ENCODE measurements at places on chromosomes 4 and X. TPM values are rescaled to one million over a fixed set of nuclear protein-coding genes. Genes with fewer than 3 reads are reported as not detected.

SPACA5 gene
- not detected for total RNA-seq

DNA sequence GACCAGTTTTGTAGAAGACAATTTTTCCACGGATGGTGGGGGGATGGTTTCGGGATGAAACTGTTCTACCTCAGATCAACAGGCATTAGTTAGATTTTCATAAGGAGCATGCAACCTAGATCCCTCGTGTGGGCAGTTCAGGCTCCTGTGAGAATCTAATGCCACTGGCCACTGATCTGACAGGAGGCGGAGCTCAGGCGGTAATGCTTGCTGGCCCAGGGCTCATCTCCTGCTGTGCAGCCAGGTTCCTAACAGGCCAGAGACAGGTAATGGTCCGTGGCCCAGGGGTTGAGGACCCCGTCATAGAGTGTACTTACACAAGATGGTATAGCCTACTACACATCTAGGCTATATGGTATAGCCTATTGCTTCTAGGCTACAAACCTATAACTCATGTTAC is 7.0 kb downstream of the TEX11 start:
- DNase-seq, result no peak

- no peak for DNase-seq
Observed at GRCh38 chr4:29817961-29818360, 902.2 kb upstream of the PCDH7 start.

DNA sequence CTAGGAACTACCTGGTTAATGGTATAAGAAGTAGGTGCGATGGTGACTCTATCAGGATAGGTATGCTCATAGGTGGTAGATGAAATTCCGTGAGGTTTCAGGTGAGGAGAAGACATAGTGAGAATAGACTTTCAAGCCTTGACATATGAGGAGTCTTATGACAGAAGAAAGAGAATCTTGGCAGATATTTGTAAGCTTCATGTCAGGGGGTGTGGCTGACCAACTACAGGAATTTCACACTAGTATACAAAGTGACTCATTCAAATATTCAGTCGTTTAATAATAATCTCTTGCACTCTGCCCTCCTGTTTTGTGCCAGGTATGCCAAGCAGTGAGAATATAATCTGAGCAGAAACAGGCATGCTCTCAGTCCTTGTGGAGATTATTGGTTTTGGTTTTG is 22.8 kb downstream of the PACRGL start:
- peak; percentile 6 for DNase-seq

DMRTC1 gene
- total RNA-seq, result not detected

SCML2 gene
- 1.7 TPM for total RNA-seq

DNA sequence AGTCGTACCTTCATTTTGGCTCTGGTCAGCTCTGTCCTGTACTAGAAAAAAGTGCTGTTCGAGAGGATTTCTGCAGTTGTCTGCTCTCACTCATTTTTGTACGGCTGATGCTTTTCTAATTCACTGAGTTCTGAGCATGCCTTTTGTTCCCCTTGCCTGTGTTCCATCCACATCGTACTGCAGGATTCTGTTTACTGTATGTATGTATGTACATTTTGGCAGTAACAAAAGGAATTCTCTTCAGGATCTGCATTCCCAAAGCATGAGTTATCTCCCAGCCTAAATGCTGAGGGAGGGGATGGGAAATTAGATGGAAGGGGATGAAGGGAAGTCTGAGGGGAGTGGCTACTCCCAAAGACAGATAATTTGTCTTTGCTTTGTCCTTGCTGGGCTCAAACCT is 87.6 kb downstream of the GBA3 start:
- no peak for DNase-seq

NSG1 gene
- 0.86 TPM for total RNA-seq

GRCh38 chrX:1163231-1163630 is 49.2 kb downstream of the CRLF2 start:
- DNase-seq, result no peak

GRCh38 chr4:23838607-23839006 is 51.2 kb downstream of the PPARGC1A start:
- DNase-seq, result no peak

- DNase-seq, result peak; percentile 84
Observed at GRCh38 chr4:124953061-124953460, 240.5 kb upstream of the ANKRD50 start.

GRCh38 chr4:69984030-69984443 is 11.7 kb upstream of the STATH start:
- no peak for DNase-seq

GPR173 gene
- 3.9 TPM for total RNA-seq

GRCh38 chr4:7581477-7581876 is 146.7 kb upstream of the PSAPL1 start:
- peak; percentile 21 for DNase-seq

DNA sequence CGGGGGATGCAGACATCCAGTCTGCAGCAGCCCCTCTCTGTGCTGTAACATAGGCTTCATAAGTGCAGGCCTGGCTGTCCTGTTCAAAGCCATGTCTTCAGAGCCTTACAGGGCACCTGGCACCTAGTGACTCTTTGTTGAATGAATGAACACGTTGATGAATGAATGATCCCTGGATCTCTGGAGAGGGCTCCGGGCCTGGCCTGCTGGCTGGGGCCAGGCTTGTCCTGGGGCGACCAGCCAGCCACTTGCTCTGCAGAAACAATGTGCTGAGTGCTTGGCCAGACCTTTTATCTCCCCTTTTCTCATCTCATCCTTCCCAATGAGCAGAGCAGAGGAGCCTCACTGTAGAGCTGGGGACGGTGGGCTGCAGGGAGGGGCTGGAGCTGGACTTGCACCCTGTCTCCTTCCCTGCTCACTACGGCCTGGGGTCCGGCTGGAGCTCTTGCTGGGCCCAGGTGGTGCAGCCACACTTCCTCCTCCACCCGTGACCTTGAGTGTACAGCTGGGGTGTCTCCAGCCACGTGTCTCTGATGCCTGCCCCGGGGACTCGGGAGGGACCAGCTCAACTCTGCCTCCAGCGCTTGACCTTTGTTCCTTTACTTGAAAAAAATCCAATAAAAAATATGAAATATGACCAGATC is 77.9 kb downstream of the PSAPL1 start:
- no peak for DNase-seq

RTL5 gene
- total RNA-seq, result 1.3 TPM

- no peak for DNase-seq
Observed at GRCh38 chr4:158970812-158971211, 132.1 kb upstream of the RAPGEF2 start.

DNA sequence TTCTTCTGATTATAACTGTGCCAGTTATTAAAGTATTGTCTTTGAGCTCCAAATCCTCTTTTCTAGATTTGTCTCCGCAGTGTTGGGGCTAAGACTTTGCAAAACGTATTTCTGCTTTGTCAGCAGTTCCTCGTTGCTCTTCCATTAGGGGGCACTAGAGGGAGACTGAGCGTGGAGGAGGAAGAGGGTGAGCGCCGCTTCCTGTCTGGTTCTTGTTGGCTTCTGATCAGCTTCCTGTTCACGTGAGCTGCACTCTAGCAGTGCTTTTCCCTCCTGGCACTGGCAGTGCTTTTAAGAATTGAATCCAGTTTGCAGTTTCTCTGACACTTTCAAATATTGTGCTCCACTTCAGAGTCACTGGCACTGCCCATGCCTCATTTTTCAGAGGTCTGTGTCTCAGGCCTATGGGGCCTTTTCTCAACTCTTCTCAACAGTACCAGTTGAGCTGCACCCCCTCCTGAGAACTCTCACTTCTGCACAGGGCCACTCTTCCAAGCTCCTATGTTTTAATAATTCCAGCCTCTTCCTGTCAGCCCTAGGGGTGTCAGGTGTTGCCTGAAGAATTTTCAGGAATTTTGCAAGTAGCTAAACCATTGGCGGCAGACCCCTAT is 54.4 kb upstream of the LCORL start:
- DNase-seq, result no peak

- peak; percentile 20 for DNase-seq
Observed at GRCh38 chr4:40401631-40402030, 66.5 kb downstream of the CHRNA9 start.

DNA sequence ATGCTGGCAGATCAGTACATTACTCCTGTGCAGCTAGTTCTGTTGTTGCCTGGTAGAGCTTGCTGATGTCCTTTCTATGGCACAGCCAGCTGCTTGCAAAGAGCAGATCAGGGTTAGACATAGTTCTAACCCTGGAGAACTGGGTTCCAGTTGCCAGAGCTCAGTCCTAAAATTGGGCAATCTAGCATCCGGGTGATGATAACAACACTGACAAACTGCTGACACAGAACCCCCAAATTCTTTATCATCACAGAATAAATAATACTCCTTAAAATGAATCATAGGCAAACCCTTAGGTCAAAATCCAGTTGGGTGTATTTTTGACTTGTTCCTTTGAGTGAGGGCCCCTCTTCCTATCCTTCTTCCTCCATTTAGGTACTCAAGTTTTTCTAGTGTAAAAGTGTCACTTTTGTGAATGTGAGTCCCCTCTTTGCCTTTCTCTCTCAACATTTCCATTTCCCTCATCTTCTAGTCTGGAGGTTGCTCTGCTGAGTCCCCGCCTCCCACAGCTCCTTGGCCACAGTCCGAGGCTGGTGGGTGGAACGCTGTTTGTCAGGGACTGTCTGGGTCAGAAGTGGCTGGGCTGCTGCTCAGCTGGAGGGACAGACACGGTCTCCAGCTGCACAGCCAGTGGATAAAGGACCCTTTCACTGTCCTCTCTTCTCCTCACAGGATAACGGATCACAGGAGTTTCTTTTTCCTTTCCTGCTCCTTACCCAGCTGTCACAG is 93.6 kb upstream of the RASGEF1B start:
- peak; percentile 12 for DNase-seq

DNA sequence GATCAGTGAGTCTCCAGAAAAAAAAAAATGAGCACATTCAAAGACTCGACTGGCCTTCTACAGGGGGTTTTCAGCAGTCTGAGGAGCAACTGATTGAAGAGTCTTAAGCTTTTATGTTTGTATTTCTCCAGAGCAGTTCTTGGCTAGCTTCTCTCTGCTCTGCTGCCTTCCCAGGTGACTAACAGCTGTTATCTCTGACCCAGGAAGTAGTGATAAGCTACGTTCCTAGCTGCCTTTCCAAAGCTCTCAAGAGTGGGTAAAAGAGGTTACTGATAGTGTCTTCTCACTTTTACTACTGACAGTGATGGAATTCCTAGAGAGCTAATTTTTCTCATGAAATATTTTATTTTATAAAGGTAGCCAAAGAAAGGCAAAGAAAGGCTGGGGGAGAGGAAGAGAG is 66.6 kb downstream of the ENOX2 start:
- DNase-seq, result peak; percentile 4

- peak; percentile 53 for DNase-seq
Observed at GRCh38 chr4:128315756-128316520, 28.3 kb upstream of the PGRMC2 start.

DNA sequence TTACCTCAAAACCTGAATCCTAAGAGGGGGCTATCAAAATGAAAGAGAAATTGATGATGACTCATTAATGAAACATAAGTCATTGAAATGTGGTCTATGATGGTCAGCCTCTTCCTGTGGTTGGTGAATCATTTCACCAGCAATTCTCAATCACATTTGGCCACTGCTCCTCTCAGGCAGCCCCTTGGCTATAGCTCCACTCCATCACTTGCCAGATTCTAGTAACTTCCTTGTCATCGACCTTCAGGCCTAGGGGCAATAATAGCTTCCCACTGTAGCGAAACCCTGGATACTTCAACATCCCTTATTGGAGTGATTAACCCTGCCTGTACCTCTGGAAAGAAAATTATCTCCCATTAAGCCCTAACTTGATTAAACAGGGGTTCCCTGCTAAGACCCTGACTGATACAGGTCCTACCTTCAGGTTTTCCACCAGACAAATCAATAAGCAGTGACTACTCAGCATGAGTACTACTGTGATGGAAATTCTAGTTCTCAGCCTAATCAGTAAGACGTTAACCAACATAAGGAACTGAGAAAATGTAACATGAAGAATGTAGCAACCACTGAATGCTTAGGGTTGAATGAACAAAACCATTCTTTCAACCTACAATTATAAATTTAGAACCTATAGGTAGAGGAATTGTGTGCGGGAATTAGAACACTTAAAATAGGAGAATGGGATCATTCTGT is 30.4 kb downstream of the ADH7 start:
- DNase-seq, result peak; percentile 64

DNA sequence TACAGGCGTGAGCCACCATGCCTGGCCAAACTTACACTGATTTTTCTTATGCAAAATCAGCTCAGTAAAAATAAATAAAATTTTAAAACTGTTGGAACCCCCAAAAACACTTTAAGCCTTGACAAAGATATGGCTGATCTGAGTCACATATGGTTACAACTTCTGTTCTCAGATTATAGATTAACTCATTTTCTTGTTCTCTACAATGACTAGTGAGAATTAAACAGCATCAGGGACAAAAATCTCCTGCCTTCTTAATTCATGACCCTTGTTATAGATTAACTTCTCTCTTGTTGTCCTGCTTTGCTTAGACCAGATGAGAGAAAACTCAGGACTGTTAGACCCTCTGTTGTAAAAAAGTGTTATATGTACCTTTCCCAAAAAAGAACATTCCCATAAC is 24.2 kb upstream of the EXOC1L start:
- DNase-seq, result no peak

PCDH19 gene
- total RNA-seq, result 0.32 TPM

- no peak for DNase-seq
Observed at GRCh38 chrX:13579661-13580060, 10.3 kb downstream of the EGFL6 start.

- DNase-seq, result no peak
Observed at GRCh38 chrX:19034025-19034424, 50.1 kb upstream of the PHKA2 start.

OTC gene
- total RNA-seq, result not detected

DNA sequence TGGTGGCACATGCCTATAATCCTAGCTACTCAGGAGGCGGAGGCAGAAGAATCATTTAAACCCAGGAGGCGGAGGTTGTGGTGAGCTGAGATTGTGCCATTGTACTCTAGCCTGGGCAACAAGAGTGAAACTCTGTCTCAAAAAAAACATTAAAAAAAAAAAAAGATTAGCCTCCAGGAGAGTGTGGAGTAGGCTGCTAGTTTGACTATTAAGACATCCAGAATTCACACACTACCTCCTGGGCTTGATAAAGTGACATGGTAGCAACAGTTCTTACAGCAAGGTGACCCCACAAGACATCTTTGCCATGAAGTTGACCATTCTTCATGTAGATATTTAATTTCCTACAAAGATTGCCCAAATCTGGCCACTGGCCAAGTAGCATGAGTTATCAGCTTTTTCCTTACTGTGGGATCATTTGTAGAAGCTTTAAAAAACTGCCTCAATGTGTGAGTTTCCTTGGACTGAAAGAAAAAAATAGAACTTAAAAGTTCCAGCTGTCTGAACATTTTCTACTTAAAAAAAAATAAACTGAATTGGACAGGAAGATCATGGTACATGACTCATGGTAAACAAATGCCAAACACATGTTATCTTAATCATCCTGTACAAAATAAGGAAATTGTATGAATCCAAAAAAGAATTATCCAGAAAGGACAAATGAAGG is 35.3 kb upstream of the SPRY1 start:
- peak; percentile 89 for DNase-seq

DNA sequence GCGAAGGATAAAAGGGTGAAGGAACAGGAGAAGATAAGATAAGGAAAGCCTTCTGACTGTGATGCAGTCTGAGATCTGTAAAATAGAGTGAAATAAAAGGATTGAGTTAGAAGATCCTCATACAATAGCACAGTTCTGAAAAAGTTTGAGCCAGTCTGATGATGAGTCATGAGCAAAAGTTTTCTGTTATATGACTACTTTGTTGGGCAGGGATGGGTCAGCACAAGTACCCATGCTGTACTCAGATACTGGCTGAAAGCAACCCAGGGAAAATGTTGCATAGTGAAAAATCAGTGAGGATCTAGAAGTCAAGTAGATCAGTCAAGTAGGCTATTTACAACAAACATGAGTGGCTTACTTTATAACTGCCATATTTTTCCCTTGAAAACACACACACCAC is 253.5 kb downstream of the PCDH10 start:
- DNase-seq, result peak; percentile 6

GRCh38 chrX:54442790-54443189 is 2.6 kb downstream of the TSR2 start:
- no peak for DNase-seq

GRCh38 chr4:134906404-134907023 is 704.9 kb upstream of the PABPC4L start:
- peak; percentile 5 for DNase-seq

Measured in fibroblast of villous mesenchyme (primary cell).